ENCODE measurements at places on chromosomes 2 and 18.

- no peaks in the 10 kb centered on the region for H3K36me3 ChIP-seq
- H3K27me3 ChIP-seq: no peaks in the 10 kb centered on the region
- no peak for DNase-seq
- no peak overlapping the region for H3K4me3 ChIP-seq
- no peaks in the 10 kb centered on the region for H3K4me1 ChIP-seq
Observed at GRCh38 chr2:128970332-128971116, 651.9 kb upstream of the HS6ST1 start.

- H3K4me3 ChIP-seq: no peak overlapping the region
- peaks cover 15% of the 10 kb centered on the region for H3K27me3 ChIP-seq
- no peak overlapping the region for H3K27ac ChIP-seq
- no peaks in the 10 kb centered on the region for H3K36me3 ChIP-seq
- no peak for DNase-seq
Observed at GRCh38 chr2:120702801-120703200, 32.9 kb upstream of the GLI2 start.

- H3K4me1 ChIP-seq: no peaks in the 10 kb centered on the region
- H3K4me3 ChIP-seq: no peak overlapping the region
- H3K27me3 ChIP-seq: no peaks in the 10 kb centered on the region
- DNase-seq: no peak
- no peak overlapping the region for H3K27ac ChIP-seq
Observed at GRCh38 chr2:68980956-68981355, 6.5 kb downstream of the GKN1 start.

GRCh38 chr2:14626873-14627272 is 5.6 kb upstream of the LRATD1 start:
- peak; percentile 50 for DNase-seq
- no peak overlapping the region for H3K27ac ChIP-seq
- H3K27me3 ChIP-seq: peaks cover 4% of the 10 kb centered on the region
- peaks cover 7% of the 10 kb centered on the region for H3K4me1 ChIP-seq
- no peaks in the 10 kb centered on the region for H3K36me3 ChIP-seq
- no peak overlapping the region for H3K4me3 ChIP-seq

GRCh38 chr18:6482198-6482977 is 67.7 kb upstream of the L3MBTL4 start:
- no peaks in the 10 kb centered on the region for H3K27me3 ChIP-seq
- DNase-seq: peak; percentile 78
- no peaks in the 10 kb centered on the region for H3K36me3 ChIP-seq
- H3K4me3 ChIP-seq: no peak overlapping the region
- H3K4me1 ChIP-seq: no peaks in the 10 kb centered on the region

- no peaks in the 10 kb centered on the region for H3K36me3 ChIP-seq
- H3K4me3 ChIP-seq: no peak overlapping the region
- no peaks in the 10 kb centered on the region for H3K4me1 ChIP-seq
Observed at GRCh38 chr2:24421668-24422067, 61.3 kb upstream of the ITSN2 start.

DNA sequence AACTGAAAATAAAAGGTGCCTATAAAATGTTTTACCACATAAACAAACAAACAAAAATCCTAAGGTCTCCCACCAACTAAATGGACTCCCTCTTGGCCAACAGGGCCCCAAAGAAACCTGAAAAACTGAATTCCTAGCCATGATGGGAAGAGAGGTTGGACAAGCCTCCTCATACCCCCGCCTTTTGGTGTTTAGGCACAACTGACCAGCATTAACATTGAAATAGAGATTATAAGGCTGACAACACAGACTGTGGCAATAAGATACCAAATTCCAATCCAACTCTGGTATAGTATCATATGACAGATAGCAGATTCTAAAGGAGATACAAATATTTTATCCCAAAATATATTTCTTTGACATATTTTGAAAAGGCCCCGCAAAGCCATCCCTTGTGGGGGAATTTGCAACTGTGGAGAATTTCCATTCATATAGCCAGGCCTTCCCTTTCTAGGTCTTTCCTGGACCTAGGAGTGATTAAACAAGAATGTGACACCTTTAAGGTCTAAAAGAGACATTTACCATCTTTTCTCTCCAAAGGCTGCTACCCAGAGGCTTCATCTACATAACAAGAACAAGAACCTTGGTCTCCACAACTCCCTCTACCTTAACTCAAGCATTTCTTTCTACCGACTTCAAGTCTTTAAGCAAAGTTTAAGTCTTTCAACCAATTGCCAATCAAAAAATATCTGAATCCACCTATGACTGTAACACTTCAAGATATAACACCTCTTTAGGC is 80.0 kb downstream of the CHN1 start:
- no peak for DNase-seq
- no peaks in the 10 kb centered on the region for H3K36me3 ChIP-seq
- no peaks in the 10 kb centered on the region for H3K27me3 ChIP-seq
- no peaks in the 10 kb centered on the region for H3K4me1 ChIP-seq
- H3K4me3 ChIP-seq: no peak overlapping the region
- no peak overlapping the region for H3K27ac ChIP-seq

- peak; percentile 58 for DNase-seq
- no peak overlapping the region for H3K4me3 ChIP-seq
- H3K27me3 ChIP-seq: no peaks in the 10 kb centered on the region
- H3K27ac ChIP-seq: no peak overlapping the region
- peaks cover 4% of the 10 kb centered on the region for H3K4me1 ChIP-seq
Observed at GRCh38 chr2:18104595-18105224, 226.2 kb downstream of the KCNS3 start.

- H3K4me3 ChIP-seq: no peak overlapping the region
- no peaks in the 10 kb centered on the region for H3K27me3 ChIP-seq
- no peak for DNase-seq
- H3K4me1 ChIP-seq: peaks cover 8% of the 10 kb centered on the region
- no peak overlapping the region for H3K27ac ChIP-seq
Observed at GRCh38 chr2:171419333-171419732, 14.5 kb downstream of the METTL8 start.

DNA sequence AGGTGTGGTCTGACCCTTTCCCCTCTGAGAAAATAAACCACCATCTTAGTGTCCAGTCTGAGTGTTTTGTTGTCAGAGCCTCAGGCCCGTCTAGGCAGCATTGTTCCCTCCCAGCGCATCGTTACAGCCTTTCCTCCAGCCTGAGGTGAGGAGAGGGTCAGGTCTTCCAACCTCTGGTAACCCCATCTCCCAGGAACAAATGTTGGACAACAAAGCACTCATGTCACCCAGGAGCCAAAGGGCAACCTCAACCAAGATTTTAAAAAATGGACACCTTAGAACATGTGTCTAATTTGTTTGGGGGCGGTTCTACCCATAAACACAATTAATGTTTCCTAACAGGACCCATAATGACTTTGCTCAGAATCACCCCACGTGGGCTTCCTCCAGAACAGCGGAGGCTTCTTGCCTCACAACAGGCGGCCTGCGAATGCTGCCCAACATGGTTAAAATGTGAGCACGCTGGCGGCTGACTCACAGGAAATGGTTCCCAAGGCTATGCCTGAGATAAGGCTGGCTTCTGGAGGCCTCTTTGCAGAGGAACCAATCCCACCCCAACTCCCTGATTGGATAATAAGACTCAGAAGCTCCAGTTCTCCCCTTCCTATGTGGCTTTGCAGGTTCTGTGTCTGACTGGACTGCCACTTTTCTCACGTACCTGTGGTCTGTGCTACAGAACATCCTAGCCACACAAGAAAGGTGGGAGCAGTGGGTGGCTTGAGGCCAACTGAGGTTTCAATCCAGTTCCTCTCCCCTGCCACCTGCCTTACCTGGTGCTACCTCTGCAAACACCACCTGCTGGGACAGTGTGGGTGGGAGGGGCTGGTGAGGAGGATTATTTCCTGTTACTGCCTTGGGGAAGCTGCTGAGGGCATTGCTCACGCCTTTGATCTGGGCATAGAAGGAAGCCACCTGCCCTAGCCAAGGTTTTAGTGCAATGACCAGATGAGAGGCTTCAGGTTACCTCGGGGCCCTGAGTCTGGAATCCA is 108.8 kb downstream of the B3GNT2 start:
- no peaks in the 10 kb centered on the region for H3K36me3 ChIP-seq
- no peak overlapping the region for H3K4me3 ChIP-seq
- peak; percentile 56 for DNase-seq
- peaks cover 26% of the 10 kb centered on the region for H3K4me1 ChIP-seq
- H3K27ac ChIP-seq: peak overlapping the region; percentile 82

GRCh38 chr2:16828828-16829160 is 163.2 kb upstream of the CYRIA start:
- no peaks in the 10 kb centered on the region for H3K36me3 ChIP-seq
- no peak for DNase-seq
- H3K4me3 ChIP-seq: peak overlapping the region; percentile 23
- H3K4me1 ChIP-seq: peaks cover 9% of the 10 kb centered on the region
- H3K27ac ChIP-seq: no peak overlapping the region
- no peaks in the 10 kb centered on the region for H3K27me3 ChIP-seq

DNA sequence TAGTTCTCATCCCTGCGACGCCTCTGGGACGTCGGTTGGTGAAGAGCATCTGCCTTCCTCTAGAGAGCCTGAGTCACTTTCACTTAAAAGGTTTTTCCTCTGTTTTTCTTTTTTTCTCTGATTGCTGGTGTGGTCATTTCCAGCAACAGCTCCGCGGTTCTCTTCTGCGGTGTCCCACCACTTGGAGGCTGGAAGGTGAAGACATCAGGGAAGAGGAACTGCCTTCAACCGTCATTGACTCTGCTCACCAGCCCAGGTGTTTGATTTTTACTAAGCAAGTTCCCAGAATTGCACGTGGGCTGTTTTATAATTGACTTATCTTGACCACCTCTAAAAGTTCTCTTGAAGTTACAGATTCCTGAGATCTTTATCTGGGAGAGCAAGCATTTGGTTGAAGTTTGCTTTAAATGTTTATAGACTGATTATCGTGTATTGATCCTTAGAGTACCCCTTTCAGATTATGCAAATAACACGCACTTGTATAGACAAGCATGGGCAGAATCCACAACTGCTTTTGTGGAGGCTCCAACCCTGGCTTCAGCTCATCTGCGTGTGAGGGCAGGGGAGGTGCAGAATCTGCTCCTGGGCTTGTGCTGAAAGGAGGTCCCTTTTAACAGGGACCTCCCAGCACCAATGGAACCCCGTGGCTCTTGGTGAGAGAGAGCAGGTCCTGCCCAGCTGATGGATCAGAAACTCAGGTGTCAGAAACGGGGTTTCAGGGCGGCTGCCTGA is 3.5 kb downstream of the CTDP1 start:
- peaks cover 48% of the 10 kb centered on the region for H3K4me1 ChIP-seq
- H3K36me3 ChIP-seq: peaks cover 7% of the 10 kb centered on the region
- H3K4me3 ChIP-seq: no peak overlapping the region
- H3K27ac ChIP-seq: no peak overlapping the region
- DNase-seq: no peak
- no peaks in the 10 kb centered on the region for H3K27me3 ChIP-seq

DNA sequence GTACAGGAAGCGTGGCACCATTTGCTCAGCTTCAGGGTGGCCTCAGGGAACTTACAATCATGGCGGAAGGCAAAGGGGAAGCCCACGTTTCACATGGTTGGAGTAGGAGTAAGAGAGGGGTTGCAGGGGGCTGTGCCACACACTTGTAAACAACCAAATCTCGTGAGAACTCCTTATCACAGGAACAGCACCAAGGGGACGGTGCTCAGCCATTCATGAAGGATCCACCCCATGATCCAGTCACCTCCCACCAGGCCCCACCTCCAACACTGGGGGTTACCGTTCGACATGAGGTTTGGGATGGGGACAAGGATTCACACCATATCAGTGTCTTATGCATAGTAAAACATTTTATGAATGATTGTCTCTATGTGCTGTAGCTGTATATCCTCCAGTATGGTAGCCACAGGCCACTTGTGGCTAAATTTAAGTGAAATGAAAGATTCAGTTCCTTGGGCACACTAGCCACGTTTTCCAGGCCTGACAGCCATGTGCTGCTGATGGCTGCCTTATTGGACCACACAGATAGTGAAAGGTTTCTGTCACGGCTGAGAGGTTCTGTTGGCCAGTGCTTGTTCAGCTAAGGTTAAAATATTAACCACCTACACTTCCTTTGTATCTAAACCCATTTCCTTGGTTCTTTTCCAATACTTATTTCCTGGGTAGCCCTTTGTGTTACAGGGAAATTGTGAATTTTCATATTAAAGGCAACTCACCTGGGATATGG is 77.3 kb downstream of the AGAP1 start:
- H3K27ac ChIP-seq: no peak overlapping the region
- no peaks in the 10 kb centered on the region for H3K36me3 ChIP-seq
- H3K4me1 ChIP-seq: no peaks in the 10 kb centered on the region
- no peak for DNase-seq

GRCh38 chr2:71068218-71069035 is at the start of gene NAGK:
Gene NAGK, plus strand, starts transcription at chr2:71068648. Its CDS starts 36 bp downstream, at chr2:71068684.
- H3K4me3 ChIP-seq: peak within 1 kb of the TSS; percentile 66
- H3K36me3 ChIP-seq: peaks cover 22% of the 10 kb centered on the region
- peak within 1 kb of the TSS; percentile 96 for H3K27ac ChIP-seq
- H3K27me3 ChIP-seq: no peaks in the 10 kb centered on the region
- H3K4me1 ChIP-seq: peaks cover 13% of the 10 kb centered on the region
- DNase-seq: peak; percentile 99

GRCh38 chr18:68840554-68841263 is 42.8 kb downstream of the CCDC102B start:
- no peak overlapping the region for H3K27ac ChIP-seq
- no peaks in the 10 kb centered on the region for H3K27me3 ChIP-seq
- H3K4me1 ChIP-seq: no peaks in the 10 kb centered on the region

- H3K27me3 ChIP-seq: peaks cover 47% of the 10 kb centered on the region
- no peaks in the 10 kb centered on the region for H3K36me3 ChIP-seq
Observed at GRCh38 chr18:77896586-77897252, 647.1 kb downstream of the GALR1 start.

GRCh38 chr2:236209535-236209934 is 41.3 kb upstream of the GBX2 start:
- DNase-seq: no peak
- no peak overlapping the region for H3K27ac ChIP-seq
- no peak overlapping the region for H3K4me3 ChIP-seq

GRCh38 chr2:120231974-120232635 is 8.9 kb upstream of the TMEM185B start:
- H3K4me1 ChIP-seq: peaks cover 48% of the 10 kb centered on the region
- DNase-seq: peak; percentile 60
- peak overlapping the region; percentile 57 for H3K4me3 ChIP-seq
- no peaks in the 10 kb centered on the region for H3K27me3 ChIP-seq

DNA sequence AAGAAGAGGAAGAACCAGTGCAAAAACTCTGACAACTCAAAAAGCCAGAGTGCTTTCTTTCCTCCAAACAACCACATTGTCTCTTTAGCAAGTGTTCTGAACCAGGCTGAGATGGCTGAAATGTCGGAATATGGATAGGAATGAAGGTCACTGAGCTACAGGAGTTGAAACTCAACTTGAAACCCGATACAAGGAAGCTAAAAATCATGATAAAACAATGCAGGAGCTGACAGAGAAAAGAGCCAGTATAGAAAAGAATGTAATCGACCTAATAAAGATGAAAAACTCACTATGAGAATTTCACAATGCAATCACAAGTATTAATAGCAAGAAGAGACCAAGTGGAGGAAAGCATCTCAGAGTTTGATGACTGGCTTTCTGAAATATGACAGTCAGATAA is 15.0 kb upstream of the EIF2AK3 start:
- no peak overlapping the region for H3K27ac ChIP-seq
- no peaks in the 10 kb centered on the region for H3K4me1 ChIP-seq
- no peak for DNase-seq
- no peaks in the 10 kb centered on the region for H3K27me3 ChIP-seq
- no peak overlapping the region for H3K4me3 ChIP-seq

GRCh38 chr2:6982934-6983589 is 65.8 kb downstream of the RNF144A start:
- H3K4me1 ChIP-seq: peaks cover 11% of the 10 kb centered on the region
- H3K27ac ChIP-seq: no peak overlapping the region
- no peak overlapping the region for H3K4me3 ChIP-seq
- H3K27me3 ChIP-seq: no peaks in the 10 kb centered on the region
- no peaks in the 10 kb centered on the region for H3K36me3 ChIP-seq
